Mesenteric fat pad (tissue), 1 donor: ENCODE measurements at places on chromosomes 5 and 9. TPM values are rescaled to one million over a fixed set of nuclear protein-coding genes. Genes with fewer than 3 reads are reported as not detected.

DNA sequence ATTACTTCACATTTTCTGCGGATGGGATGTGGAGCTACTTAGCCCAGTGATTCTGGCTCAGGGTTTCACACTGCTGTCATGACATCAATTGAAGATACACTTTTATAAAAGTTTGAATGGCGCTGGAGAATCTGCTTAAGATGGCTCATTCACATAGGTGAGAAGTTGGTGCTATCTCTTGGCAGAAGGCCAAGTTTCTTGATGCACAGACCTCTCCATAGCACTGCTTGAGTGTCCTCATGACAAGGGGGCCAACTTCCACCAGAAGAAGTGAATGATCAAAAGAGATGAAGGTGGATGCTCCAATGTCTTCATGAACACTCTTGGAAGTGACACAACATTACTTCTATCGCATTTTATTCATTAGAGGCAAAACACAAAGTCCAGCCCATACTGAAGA, 403.7 kb upstream of the CCNG1 start:
- no peak for DNase-seq

DNA sequence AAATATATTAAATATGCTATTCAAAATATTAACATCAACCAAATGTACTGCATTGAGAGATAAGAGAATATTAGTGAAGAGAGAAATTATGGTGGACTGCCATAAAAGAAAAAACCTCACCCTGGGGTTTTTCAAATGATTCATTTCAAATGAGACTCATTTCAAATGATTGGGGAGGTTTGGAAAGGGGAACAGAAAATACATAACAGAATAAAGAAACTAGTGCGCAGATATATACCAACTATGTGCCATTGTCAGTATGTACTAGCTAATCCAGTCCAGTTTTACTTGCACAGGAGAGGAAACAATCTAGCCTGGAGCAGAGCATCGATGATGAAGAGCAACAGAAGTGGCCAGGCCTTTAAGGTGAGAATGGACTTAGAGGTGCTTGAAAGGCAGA, 651.6 kb upstream of the RORB start:
- DNase-seq, result no peak

ACOT12 gene
- total RNA-seq, result not detected

DNA sequence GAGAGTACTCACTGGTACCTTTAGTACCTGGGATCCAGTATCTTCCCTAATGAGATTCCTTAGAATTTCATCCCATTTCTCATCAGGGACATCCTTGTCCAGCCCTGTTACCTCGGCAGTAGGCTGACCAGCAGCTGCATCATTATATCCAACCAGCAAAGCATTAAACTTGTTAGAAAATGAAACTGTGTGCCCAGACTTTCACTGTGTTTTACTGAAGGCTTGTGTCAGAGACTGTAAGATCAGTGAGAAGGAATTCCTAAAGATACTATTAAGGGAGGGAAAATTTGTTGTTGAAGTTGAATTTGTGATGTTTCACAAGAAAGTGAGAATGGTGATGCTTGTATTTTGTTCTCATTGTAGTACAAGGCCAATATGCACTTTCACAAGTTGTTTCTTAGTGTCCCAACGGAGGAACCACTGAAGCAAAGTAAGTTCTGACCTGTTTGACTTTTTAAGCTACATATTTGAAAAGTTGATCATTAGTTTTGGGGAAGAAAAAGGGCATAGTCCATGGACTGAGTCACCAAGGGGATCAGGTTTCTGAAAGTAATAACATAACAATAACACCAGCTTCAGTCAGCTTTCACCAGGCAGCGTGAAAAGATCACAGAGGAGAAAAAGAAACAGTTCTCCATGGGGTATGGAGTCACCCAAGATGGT, 48.8 kb downstream of the GRAMD2B start:
- DNase-seq, result no peak

GRCh38 chr5:173479711-173480110, 136.7 kb downstream of the BOD1 start:
- DNase-seq, result no peak

GRCh38 chr9:81234924-81235610, 454.3 kb downstream of the TLE1 start:
- no peak for DNase-seq

PTGR1 gene
- total RNA-seq, result 53.0 TPM

IFT74 gene
- 8.5 TPM for total RNA-seq

PCDHB12 gene
- total RNA-seq, result 3.3 TPM

DNA sequence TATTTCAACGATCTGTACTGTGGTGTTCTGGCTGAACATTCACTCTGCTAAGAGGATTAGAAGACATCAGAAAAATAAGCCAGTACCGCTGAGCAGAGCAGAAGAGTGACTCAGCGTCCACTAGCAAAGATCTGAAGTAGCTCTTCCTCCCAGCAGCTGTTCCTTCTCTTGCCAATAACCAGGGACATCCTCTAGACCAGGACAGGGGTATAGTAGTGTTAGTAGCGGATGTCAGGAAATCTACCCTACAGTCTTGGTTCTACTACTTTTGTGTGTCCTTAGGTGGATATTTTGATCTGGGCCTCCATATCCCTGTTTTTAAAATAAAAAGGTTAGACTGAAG, 103.6 kb downstream of the TSSK1B start:
- no peak for DNase-seq

LRRC70 gene
- total RNA-seq, result 9.4 TPM

DNA sequence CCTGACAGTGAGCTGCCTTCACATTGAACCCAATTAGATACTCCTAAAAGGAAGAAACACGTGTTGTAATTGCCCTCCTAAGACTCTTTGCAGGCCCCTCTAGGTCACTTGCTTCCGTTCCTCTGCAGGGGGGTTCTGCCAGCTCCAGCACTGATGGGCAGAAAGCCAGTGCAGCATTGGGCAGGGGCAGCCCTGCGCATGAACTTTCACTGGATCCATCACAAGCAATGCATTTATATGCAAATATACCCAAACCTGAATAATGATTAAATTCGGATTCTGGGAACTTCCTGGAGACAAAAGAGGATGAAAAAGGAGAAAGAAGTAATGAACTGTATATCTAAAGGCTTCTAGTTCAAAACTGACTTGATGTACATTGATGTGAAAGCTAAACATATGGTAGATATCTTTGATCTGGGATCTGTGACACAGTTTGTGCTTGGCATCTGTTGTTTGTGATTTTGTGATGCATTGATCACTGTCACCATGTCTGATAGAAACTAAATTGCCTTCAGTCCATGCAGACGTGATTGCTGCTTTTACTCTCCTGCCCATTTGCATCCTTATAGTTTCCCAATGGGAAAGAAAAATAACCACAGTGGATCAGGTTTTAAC, 313.4 kb downstream of the DEPDC1B start:
- no peak for DNase-seq

GRCh38 chr9:21837501-21837900, 35.1 kb downstream of the MTAP start:
- DNase-seq, result no peak

PTGDS gene
- total RNA-seq, result 249 TPM

GRCh38 chr5:82986404-82986803, 90.8 kb downstream of the TMEM167A start:
- DNase-seq, result no peak

MED27 gene
- total RNA-seq, result 15.8 TPM

DNA sequence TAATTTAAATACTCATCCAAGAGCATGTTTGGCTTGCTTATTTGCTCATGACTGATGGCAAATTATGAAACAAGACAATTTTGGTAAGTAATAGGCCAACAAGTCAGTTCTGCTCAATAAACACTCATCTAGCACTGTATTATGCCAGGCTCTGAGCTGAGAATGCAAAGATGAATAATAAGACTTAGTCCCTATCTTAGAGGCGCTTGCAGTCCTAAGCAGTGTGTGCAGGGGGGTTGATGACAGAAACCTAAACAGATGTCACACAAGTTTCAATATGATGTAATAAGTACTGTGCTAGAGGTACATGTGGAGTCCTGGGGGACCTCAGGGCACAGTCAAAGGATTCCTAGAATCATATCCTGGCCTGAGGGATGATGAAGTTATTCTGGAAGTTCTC, 287.6 kb upstream of the ADRA1B start:
- DNase-seq, result no peak

DNA sequence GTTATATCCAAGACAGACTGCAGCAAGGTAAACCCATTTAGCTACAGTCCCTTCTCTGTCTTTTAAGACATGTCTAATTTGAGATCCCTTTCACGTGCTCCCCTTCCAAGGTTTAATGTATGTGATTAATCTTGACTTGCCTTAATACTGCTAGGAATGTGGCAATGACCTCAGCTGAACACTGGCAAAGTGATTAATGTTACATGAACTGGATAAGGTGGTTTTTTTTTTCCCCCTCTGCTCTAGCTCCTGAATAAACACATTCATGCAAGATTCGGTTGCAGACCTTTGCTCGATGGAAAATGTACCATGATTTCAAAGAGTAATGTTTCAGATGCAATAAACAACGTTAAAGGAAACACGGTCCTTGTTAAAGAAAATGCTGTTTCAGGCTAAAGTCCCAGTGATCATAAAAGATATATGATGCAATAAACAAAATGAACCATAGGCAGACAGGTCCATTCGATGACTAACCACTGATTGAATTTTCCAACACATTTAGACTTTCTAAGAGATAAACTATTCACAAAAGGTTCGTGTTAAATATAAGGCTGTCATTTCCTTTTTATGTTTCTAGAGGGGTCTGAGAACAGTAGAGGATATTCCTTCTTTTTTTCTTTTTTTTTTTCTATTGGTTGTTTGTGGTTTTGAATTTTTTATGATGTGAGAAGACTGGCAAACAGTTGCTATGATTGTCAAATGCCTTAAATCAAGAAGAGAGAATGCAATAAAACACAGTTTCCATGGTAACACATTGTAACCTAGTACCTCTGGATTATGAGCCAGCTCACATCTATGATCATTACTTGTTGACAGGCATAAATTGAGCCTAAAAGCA, 44.7 kb upstream of the ZNF608 start:
- DNase-seq, result no peak

DNA sequence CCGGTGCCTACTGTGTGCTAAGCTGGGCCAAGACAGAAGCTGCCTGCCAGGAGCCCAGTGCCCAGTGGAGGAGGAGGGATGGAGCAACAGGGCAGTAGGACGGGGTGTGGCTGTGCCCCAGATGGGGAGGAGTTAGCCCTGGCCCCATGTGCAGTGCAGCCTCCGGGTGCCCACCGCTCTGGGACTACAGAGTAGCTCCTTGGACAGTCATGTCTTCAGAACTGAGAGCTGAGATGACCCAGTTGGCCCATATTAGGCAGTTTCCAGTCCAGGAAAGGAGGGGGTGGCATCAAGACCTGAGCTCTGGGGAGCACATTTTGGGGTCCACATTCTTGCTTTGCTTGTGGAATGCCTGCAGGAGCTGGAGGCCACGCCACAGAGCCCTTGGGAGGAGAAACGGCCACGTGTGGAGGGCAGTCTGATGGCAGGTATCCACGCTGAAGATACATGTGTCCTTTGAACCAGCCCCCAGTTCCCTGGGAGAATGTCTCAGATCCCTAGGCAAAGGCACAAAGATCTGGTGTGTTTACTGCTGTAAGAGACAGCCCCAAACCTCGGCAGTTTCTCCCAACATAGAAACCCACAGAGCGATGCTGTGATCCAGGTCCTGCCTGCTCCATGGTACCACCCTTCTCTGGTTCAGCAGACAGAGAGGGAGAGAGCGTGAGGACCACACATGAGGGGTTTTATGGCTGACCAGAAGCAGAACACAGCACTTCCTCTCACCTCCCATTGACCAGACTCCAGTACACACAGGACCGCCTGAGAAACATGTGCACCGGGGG, 46.8 kb upstream of the FCN1 start:
- DNase-seq, result peak; percentile 75

PTGER4 gene
- total RNA-seq, result 14.8 TPM

SPATA31D3 gene
- total RNA-seq, result not detected

DNA sequence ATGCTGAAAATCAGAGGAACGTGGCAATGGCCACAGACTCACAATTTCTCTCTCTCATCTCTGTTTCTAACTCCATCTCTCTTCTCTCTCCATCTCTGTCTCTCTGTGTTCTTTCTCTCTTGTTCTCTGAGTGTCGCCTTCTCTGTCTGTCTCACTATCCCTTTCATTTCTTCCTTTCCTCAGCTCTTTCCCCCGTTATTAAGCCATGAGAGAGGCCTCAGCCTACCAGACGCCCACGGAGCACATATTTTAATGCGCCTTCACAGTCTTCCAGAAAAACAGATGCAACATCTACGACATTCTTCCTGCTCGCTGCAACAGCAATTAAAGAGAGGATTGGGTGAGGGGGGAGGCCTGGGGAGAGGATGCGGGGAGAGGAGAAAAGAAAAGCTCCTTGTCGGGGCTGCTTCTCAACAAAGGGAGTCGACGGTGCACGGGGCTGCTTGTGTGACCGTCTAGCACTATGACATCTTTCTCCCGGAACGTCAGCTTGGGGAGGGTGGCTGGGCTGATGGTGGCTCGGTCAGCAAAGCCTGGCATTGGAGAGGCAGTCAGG, 37.7 kb upstream of the NEURL1B start:
- DNase-seq, result peak; percentile 85

DNA sequence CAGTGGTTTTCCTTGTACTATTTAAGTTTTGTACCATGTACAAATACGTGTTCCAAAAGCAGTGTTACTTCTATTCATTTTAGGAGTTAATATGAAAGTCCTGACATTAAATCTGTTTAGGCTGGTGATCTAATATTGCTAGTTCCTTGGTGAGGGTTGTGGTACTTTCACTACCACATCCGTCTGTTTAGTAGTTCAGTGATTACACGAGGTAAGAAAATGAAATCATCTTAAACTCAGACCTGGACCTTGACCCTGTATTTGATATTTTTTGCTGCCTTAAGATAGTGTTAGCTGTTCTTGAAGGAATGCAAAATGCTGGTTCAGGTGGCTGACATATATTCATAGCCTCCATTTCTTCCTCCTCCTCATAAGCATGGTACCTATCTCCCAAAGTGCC, 50.3 kb downstream of the MTAP start:
- DNase-seq, result no peak

DNA sequence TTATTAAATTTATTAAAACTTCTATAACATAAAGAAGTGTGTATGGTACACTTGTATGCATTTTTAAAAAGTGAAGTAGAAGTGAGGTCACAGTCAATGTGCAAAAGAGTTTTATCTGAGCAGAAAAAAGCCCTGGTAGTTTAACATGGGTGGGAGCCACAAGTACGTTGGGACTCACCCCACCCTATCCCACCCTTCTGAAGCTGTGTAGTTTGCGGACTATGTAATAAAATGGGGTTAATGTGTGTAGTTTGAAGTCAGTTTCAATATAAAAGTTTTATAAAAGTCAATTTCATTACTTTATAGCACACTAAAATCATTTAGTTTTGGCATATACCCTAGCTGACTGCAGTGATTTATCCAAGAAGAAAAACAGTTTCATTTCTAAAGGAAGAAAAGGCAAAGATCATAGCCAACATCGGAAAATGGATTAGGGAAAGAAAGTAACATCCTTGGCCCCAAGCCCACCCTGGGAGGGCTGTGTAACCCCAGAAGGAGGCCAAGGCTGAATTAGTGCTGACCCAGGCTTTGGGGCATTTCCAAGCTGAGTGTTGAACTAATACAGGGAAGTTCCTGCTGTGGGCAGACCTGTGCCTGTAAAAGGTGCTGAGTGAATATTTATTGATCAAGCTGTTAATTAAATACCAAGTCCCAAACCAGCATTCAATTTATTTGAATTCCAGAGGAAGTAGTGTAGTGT, 398.6 kb upstream of the ADAMTSL1 start:
- DNase-seq, result no peak

GRCh38 chr5:67104859-67105258, 91.7 kb downstream of the CD180 start:
- no peak for DNase-seq

CNTNAP3 gene
- 7.9 TPM for total RNA-seq

ARHGEF28 gene
- 9.4 TPM for total RNA-seq
